ENCODE measurements at places on chromosomes 5 and 9.

DNA sequence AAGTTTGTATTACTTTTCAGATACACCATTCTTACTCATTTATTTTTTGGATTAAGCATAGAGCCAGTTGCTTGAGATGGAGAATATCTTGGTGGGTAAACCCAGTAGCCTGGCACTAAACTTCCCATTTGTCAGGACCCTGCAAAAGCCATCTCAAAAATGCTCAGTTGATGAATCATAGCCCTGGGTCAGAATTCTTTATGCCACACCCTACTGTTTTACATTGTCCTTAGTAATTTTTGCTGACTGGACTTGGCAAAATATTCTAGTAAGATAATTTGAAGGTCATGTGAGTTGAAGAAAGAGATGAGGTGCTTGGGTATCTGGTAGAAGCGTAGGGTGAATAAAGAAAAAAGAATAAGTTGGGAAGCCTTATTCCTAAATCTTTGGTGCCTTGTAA is 50.7 kb downstream of the C7 start:
- no peak for DNase-seq

DNA sequence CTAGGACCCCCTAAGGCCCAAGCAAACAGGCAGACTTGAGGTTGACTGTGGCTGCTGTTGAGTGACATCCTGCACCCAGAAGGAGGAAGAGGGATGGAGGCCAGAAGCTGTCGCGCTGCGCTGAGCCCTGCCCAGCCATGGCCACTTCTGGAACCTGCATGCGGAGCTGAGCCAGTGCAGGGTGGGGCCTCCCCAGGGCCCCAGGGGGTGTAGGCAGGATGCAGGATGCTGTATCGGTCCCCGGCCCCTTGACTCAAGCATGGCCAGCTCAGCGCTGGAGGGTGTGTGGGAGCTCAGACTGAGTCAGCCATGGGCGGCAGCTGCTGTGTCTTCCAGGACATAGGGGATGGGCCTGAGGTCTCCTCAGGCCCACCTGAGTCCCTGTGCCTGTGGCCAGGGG is 26.9 kb downstream of the GLT6D1 start:
- no peak for DNase-seq

DNA sequence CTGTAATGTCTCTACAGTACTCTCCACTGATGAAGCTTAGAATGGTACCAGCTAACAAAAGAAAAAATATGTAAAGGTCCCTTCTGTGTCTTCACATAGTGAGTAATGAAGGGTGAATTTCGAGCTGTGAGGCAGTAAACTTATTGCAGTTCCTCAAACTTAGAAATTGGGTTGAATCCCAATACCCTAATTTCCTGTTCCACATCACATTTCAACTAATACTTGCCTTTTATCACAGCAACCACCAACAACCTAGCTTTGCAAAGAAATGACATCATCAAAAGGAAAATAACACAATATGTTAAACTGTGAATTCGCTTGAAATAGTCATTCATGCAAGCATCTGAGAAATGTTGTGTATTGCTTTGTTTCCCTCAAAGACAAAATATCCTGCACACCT is 9.4 kb upstream of the TNFAIP8 start:
- DNase-seq: no peak

- DNase-seq: no peak
Observed at GRCh38 chr5:79886925-79887655, 104.0 kb downstream of the MTX3 start.

GRCh38 chr9:21053851-21054250 is 22.4 kb upstream of the HACD4 start:
- DNase-seq: no peak

DNA sequence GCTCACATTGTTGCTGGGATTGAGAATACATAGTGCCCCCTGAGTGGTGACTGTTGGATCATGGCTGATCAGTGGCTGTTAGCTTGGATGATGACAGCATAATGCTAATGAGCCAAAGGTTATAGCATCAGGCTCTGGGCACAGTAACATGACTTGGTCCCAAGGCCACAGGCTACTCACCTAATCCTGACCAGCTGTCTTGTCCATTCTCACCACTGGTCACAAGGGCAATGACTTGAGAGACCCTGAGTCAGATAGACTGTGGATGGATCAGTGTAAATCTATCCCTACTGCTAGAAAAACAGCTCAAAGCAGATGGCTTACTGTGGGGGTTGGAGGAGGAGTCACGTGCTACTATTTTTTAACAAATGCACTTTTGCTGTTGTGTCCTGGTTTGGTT is 74.7 kb downstream of the AOPEP start:
- no peak for DNase-seq

DNA sequence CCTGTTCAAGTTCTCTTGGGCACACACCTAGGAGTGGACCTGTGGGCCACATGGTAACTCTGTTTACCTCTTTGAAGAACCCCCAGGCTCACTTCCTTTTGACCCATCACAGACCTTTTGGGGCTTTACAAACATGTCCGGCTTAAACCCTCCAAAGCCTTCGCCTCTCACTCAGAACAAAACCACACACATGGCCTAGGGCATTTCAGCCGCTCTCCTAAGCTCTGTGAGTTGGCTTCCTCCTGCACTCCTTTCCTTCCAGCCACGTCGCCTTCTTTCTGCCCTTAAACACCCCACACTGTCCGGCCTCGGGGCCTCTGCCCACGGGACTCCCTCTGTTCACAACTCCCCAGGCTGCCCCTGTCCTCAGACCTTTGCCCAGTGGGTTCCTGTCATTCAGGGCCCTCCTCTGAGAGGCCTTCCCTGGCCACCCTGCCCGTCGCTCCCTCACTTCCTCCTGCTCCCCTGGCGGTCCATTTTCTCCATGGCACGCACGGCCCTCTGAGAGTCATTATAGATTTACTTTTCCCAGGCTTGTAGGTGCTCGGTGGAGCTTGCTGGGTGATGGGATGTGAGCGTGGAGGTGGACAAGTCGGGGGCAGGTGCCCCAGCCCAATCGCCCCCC is 1.9 kb downstream of the DOK3 start:
- no peak for DNase-seq

- DNase-seq: peak; percentile 80
Observed at GRCh38 chr9:105296877-105297287, 52.4 kb downstream of the SLC44A1 start.

- DNase-seq: no peak
Observed at GRCh38 chr5:23235246-23235645, 272.2 kb upstream of the PRDM9 start.

DNA sequence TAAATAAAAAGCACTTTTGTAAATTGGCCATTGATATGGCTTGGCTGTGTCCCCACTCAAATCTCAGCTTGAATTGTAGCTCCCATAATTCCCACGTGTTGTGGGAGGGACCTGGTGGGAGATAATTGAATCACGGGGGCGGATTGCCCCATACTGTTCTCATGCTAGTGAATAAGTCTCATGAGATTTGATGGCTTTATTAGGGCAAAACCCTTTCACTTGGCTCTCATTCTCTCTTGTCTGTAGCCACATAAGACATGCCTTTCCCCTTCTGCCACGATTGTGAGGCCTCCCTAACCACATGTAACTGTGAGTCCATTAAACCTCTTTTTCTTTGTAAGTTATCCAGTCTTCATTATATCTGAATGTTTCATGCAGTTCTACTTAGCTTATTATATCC is 153.2 kb downstream of the TARS1 start:
- DNase-seq: no peak

DNA sequence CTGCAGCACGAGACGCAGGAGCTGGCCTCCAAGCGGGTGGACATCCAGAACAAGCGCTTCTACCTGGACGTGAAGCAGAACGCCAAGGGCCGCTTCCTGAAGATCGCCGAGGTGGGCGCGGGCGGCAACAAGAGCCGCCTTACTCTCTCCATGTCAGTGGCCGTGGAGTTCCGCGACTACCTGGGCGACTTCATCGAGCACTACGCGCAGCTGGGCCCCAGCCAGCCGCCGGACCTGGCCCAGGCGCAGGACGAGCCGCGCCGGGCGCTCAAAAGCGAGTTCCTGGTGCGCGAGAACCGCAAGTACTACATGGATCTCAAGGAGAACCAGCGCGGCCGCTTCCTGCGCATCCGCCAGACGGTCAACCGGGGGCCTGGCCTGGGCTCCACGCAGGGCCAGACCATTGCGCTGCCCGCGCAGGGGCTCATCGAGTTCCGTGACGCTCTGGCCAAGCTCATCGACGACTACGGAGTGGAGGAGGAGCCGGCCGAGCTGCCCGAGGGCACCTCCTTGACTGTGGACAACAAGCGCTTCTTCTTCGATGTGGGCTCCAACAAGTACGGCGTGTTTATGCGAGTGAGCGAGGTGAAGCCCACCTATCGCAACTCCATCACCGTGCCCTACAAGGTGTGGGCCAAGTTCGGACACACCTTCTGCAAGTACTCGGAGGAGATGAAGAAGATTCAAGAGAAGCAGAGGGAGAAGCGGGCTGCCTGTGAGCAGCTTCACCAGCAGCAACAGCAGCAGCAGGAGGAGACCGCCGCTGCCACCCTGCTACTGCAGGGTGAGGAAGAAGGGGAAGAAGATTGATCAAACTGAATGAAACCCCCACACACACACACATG is 654 bp downstream of the PURA start:
- peak; percentile 57 for DNase-seq

Data from GM03348 (cell line).